ENCODE measurements at places on chromosomes 12 and 14.
A peak's percentile ranks its signal among the peaks of the same experiment; 100 is the strongest.

GRCh38 chr12:19285793-19286448 is 153.4 kb upstream of the AEBP2 start:
- no peak overlapping the region for H3K4me3 ChIP-seq
- no peaks in the 10 kb centered on the region for H3K4me1 ChIP-seq
- H3K27ac ChIP-seq, result no peak overlapping the region

DNA sequence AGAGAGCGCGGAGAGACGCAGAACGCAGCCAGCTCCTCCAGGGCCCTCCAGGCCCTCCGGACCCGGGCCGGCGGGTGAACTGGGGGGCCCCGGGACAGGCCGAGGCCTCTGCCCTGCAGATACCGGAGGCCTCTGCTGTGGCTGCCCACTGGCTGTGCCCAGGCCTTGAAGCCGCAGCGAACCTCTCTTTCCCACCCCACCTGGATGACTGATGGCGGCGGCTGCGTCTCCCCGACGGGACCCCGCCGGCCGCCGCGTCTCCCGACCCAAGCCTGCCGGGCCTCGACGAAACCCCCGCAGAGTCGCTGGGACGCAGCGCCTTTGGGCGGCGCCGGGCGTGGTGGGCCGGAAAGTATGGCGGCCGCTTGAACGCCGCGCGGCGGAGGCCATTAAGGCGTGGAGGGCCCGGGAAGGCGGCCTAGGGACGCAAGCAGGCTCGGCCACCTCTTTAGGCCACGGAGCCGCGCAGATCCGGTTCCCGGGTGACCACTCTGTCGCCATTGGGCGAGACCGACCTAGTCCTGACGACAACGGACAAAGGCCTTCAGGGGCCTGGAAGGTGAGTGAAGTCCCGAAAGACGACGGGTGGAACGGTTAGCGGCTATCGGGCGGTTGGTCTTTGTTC is 8.4 kb upstream of the ERGIC2 start:
- no peak overlapping the region for H3K4me3 ChIP-seq
- DNase-seq, result no peak
- H3K4me1 ChIP-seq, result peaks cover 19% of the 10 kb centered on the region
- H3K36me3 ChIP-seq, result peaks cover 9% of the 10 kb centered on the region
- H3K27me3 ChIP-seq, result no peaks in the 10 kb centered on the region
- peak overlapping the region; percentile 81 for H3K27ac ChIP-seq

- no peak for DNase-seq
- H3K4me1 ChIP-seq, result no peaks in the 10 kb centered on the region
- H3K27me3 ChIP-seq, result peaks cover 5% of the 10 kb centered on the region
- H3K27ac ChIP-seq, result no peak overlapping the region
- H3K36me3 ChIP-seq, result no peaks in the 10 kb centered on the region
Measured at GRCh38 chr14:81315341-81315740, 84.8 kb downstream of the STON2 start.

- peak overlapping the region; percentile 2 for H3K27ac ChIP-seq
- peaks cover 2% of the 10 kb centered on the region for H3K27me3 ChIP-seq
- DNase-seq, result no peak
- H3K4me1 ChIP-seq, result peaks cover 24% of the 10 kb centered on the region
- H3K36me3 ChIP-seq, result no peaks in the 10 kb centered on the region
Measured at GRCh38 chr12:25276199-25276937, 25.6 kb upstream of the KRAS start.

DNA sequence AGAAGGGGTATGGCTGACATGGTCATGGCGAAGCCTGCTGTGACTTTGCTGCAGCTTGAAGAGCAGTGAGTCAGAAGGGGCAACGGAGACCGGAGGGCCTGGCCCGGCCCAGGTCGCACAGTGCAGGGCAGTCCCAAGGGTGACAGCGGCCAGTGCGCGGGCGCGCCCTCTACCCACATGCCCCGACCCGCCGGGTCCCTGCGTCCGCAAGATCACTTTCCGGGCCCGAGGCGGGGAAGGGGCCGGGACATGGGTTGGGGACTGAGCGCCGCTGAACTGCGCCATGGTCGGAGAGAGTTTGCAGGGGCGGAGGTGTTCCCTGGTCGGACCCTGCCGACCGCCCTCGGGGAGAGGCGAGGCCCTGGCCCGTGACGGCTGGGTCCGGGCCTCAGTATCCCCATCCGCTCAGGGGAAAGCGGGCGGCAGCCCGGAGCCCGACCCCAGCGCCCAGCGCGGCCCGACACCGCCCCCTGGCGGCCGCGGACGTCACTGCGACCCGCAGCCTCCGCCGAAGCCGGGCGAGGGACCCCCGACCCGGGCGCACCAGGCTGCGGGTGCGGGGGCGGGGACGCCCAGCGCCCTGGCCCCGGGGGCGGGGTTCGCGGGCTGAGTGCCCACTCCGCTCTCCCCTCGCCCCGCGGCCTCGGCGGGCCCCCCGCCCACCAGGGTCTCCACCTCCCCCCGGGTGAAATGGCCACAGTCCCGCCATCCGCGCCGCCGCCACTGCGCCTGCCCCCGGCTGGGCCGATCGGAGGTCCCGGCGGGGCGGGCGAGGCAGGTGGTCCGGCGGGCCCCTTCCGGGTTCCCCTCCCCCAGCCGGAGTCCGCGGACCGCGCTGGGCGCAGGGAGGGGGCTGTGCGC is 7.2 kb upstream of the ANKRD9 start:
- H3K36me3 ChIP-seq, result no peaks in the 10 kb centered on the region
- peak overlapping the region; percentile 61 for H3K27ac ChIP-seq
- no peaks in the 10 kb centered on the region for H3K4me1 ChIP-seq
- H3K27me3 ChIP-seq, result peaks cover 9% of the 10 kb centered on the region

GRCh38 chr12:57134949-57135348 is 6.7 kb downstream of the LRP1 start:
- no peak for DNase-seq
- peaks cover 2% of the 10 kb centered on the region for H3K4me1 ChIP-seq
- no peak overlapping the region for H3K27ac ChIP-seq
- peaks cover 22% of the 10 kb centered on the region for H3K27me3 ChIP-seq

All from activated T-helper 1 cell treated with anti-CD3 and anti-CD28 coated beads, Interleukin-12 subunit alpha, Interleukin-12 subunit beta, Interleukin-2, Interleukin-4 antibody, amounts not matched to agents 30 ng/mL and 10 ng/mL and 1 ng/mL, durations not matched to agents 14 hours and 24 hours and 36 hours (primary cell).